Stimulated activated CD4-positive, alpha-beta T cell treated with anti-CD3 and anti-CD28 coated beads, Interleukin-4, amount 100 ng/mL, for 24 hours (primary cell): ENCODE measurements at places on chromosomes 1 and 21.
A peak's percentile ranks its signal among the peaks of the same experiment; 100 is the strongest.

DNA sequence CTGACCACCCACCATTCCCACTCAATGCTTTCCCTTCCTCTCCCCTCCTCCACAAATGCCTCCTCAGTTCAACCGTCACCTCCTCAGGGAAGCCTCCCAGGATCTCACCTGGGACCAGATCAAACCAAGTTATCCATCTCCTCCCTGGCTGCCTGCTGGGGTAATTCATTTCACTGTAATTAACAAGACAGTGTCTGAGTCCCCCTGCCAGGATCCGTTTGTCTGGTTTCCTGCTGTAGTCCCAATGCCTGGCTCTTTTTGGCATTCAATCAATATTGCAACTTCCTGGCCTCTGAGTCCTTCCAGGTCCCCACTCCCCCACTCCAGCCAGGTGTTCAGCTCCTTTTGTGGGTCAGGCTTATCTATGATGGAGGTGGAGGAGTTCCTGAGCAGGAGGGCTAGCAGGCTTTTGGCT lies 687.7 kb downstream of the PTPRU start:
- DNase-seq = no peak

- no peak for DNase-seq
Measured at GRCh38 chr1:81439046-81439823, 361.5 kb upstream of the ADGRL2 start.

DNA sequence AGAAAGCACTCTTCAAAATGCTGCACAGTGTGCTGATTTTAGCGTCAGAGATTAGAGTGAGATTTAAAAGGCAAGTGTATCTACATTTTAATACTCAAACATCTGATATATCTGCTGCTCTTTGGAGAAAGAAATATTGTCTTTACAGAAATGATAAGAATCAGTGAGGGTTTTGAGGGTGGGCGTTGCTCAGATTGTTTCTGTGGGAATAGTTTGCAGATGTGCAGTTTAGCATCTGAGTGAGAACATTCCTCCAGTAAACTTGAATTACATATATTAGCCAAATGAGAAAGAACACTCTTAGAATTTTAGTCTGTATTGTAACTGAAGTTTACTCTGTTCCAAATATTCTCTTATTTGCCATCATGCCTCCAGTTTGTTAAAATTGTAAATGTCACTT lies 549.2 kb downstream of the NEGR1 start:
- no peak for DNase-seq

DNA sequence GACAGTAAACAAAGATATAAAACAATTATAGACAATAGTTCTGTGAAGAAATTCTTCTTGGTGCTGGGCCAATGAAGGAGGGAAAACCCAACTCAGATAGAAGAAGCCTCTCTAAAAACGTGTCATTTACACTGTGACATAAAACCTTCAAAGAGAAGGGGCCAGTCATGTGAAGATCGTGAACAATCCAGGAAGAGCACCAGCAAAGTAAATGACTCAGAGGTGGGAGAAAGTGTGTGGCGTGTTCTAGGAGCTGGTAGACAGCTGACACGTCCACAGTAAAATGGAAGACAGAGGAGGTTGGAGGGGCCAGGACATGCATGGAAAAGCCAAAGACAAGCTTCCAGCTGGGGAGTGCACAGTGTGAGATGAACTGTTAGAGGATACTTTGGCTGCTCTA lies 143.6 kb downstream of the VAV3 start:
- peak; percentile 44 for DNase-seq

DNA sequence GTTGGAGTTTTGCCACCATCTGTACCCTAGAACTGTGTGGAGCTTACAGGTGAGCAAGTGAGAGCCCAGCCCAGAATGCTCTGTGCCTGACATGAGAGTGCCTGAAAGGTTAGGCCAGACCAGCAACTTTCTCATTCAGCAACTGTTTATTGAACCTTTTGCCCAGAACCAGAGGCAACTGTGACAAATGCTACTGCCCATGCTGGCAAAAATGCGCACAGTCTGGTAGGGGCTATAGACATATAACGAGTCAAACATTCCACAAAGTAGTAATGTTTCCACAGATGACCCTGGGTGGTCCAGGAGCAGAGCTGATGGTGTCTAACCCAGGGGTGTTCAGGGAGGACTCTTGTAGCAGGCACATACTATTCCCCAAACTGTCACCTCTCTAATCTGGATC lies 56.0 kb upstream of the GCLM start:
- no peak for DNase-seq

DNA sequence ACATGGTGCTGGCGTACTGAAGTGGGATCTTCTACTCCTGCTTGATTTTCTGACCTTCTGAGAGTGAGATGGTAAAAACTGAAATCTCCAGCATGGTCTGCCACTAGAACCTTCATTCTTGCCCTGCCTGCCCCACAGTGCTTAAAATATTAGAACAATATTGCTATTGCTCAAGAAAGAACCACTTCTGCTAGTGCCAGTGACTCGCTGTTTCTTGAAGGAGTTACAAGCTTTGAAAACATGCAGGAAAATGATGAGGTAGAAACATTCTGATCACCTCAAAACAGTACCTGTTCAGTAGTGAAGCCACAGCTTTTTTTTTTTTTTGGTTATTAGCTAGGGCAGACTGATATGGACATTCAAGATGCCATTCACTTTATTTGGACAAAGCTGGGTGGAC lies 95.3 kb downstream of the BACH1 start:
- no peak for DNase-seq

DNA sequence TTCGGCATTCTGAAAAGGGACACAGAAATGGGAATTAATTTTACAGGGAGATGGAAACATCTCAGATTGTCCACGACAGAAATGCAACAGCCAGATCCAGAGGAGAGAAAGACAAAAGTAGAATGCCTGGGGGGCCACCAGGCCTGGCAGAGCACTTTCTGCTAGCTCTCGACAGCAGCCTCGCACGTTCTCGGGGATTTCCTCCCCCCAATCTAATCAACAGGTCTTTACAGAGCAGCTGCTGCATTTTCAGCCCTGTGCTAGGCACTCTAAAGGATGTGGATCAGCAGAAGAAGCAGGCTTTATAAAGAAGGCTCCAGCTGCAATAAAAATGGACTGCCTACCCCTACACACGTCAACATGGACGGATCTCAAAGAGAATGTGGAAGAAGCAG lies 10.6 kb downstream of the CSRP1 start:
- no peak for DNase-seq

DNA sequence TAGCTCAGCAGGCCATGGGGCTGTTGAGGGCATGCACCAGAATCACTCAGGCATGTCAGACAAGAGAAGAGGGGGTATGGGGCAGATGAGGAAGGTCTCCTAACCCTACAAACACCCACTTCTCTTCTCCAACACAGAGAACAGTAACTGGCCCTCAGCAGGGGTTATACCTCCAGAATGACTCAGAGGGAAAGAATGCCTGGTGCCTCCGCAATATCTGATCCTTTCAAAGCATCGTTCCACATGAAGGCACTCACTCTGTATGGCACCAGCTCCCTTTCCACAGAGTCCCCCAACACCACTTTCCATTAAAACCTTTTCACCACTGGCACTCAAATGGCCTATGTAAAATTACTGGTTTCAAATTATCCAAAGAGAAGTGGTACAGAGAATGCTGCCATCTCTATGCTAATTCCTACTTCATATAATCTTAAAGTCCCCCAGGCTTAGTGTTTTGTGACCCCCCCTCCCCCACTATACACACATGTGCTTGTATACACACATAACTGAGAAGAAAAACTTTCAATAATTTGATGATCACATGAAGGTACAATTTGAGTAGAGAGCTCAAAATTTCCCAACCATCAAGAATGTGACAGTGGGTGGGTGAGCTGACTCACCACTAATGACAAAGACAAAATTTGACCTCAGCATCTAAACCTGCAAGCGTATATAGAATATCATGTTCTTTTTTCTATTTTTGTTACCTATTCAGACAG lies 91.5 kb downstream of the SIPA1L2 start:
- peak; percentile 12 for DNase-seq

DNA sequence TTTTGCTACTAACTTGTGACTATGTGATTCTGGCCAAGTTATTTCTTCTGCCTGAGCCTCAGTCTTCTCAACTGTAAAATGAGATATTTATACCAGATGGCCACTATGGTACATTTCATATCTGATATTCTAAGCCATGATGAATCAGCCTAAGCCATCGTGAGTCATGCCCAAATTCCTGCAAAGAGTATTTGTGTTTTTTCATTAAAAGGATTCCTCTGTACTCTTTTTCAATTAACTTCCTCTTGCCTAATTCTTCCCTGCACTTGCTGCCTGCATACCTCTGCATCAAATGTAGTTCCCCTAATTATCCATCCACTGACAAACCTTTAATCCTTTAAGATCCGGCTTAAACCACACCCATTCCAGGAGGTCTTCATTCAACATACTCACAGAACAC lies 575.1 kb upstream of the BEND5 start:
- DNase-seq = no peak

DNA sequence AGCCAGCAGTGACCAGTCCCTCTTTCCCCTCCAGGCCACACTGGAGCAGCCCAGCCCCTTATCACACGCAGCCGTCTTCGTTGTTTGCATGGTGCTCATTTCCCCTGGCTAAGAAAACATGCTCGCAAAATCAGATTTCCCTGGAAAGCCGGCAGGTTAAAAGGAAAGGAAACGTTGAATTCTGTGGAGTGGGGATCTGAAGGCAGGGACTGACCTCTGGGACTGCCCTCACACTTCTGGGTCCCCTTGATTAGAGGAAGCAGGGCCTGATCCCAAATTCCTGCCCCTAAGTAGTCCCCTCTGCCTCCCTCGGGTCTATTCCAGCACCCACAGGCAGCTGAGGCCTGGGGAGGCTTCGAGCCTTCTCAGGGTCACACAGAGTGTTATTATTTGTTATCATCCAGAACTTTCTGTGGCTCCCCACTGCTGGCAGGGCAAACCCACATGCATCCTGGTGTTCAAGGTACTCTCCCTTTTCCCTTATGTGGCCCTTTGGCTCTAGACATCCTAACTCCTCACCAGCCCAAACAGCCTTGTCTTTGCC lies 125.2 kb upstream of the ZBTB40 start:
- DNase-seq = no peak

DNA sequence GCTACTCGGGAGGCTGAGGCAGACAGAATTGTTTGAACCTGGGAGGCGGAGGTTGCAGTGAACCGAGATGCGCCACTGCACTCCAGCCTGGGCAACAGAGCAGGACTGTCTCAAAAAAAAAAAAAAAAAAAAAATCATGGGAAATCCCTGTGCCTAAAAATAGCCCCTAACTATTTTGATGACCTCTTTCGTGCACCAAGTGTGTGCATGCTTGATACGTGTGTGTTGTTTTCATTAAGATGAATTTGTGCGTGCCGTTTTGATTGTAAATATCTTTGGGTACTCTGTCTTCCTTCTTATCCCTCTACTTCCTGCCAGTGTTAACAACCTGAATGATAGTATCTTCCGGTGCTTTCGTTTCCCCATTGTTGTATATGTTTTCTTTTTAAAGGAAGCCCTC lies 9.8 kb downstream of the CACYBP start:
- no peak for DNase-seq

GRCh38 chr1:92419642-92420041 lies 67.1 kb downstream of the GFI1 start:
- DNase-seq = no peak

DNA sequence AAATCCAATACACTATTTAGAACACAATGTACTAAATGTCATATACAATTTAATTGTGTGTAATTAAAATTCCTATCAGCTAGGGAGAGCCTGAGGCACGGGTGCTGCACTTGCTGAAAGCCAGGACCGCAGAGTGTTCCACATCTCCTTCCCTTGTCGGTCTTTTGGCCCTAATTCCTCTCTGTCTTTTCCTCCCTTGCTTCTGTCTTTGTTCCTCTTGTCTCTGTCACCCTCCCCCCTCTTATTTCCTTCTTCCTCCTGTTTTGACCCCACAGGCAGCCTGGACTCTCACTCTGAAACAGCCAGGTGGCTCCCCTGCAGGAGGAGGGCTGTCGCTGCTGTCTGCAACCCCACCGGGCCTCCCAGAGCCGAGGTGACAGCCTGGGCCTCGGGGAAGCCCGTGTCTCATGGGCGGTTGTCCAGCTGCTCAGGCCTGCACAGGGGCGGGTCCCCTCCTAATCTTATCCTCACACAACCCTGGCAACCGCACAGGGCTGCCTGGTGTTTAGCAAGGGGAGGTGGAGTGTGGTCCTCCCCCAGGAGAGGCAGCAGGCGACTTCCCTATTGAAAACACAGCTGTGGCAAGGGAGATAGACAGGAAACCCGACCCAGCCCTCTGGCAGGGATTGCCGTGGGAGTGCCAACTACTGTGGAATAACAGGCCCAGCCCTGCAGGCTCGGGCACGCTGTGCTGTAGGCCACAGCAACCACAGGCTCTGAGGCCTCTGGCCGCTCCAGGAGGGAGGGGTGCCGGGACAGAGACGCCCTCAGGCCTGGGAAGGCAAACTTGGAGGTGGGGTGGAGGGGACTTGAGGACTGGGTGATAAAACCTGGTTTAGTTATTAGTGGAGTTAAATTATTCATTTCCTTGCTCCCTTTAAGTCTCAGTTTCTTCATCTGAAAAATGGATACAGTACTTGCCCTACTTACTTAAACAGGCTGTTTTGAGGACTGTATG lies 68.8 kb upstream of the WDR26 start:
- no peak for DNase-seq

GRCh38 chr21:36022427-36023091 lies 37.8 kb downstream of the SETD4 start:
- DNase-seq = no peak

DNA sequence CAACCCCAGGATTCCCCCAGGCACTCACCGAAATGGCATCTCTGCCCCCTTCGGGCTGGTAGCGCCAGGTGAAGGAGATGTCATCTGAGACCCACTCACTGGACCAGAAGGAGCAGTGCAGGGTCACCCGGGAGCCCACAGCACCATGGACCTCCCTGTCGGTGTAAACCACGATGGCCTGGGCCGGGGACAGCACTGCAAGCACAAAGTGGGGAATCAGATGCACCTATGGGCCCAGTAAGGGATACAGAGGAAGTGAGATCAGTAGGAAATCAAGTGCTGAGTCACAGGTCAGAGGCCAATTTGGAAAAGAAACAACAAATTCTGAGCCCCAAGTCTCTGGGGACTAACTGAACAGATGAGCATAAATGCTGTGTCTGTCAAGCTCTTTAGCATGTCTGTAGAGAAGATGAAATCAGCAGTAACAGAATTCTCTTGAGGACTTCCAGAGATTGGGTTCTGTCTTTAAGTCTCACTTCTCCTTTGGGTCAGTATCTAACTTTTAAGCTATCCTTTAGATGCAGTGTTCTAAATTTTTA lies 2.5 kb downstream of the MPZ start:
- no peak for DNase-seq

- DNase-seq = no peak
Measured at GRCh38 chr1:94549706-94550105, 8.1 kb upstream of the F3 start.

- DNase-seq = no peak
Measured at GRCh38 chr1:212520746-212521145, 87.8 kb upstream of the ATF3 start.

GRCh38 chr1:201093962-201094361 lies 18.3 kb downstream of the CACNA1S start:
- no peak for DNase-seq
